ENCODE measurements at places on chromosomes 6 and 20. TPM values are rescaled to one million over a fixed set of nuclear protein-coding genes. Genes with fewer than 3 reads are reported as not detected.

DNA sequence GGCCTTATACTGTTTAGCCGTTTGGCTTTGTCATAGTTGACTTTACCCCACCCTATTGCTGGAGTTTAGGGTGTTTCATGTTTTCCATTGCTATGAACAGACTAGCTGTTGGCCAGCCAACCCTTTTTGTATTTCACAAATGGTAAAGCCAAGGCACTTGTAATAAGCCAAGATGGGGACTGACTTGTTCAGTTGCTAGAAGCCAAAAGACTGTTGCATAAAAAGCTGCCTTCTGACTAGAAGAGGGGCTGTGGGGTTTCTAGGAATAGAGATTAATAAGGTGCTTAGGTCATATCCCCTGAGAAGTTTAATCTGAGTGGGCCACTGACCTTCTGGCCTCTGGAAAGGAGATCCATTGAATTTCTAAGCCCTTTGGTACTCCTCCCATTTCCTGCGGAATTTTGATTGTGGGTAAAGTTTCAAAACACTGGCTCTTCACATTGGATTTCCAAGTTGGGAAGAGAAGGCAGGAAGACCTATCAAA is 211.1 kb downstream of the PLCB4 start:
- no peak for DNase-seq

- no peak for DNase-seq
Measured at GRCh38 chr20:37726971-37727956, 33.4 kb downstream of the CTNNBL1 start.

GRCh38 chr20:45867136-45867818 is 9.9 kb downstream of the ZSWIM3 start:
- DNase-seq: no peak

- DNase-seq: no peak
Measured at GRCh38 chr6:15349379-15349778, 103.5 kb downstream of the JARID2 start.

- DNase-seq: no peak
Measured at GRCh38 chr6:16836144-16836981, 75.1 kb upstream of the ATXN1 start.

DNA sequence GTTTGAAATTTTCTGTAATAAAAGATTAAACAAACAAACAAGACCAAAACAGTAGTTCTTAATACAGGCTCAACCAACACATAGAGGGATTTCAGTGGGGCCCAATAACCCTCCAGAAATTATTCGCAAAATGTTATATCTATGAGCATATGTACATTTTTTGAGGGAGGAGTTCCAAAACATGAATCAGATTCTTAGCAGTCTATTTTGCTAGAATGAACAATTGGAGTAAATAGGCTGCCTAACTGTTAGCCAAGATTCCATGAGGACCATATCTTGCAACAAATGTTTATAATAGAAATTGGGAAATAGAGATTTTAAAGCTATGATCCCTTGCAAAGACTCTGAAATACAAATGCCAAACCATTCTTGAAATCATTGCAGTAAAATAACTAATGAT is 186.3 kb downstream of the AKAP7 start:
- no peak for DNase-seq

DNA sequence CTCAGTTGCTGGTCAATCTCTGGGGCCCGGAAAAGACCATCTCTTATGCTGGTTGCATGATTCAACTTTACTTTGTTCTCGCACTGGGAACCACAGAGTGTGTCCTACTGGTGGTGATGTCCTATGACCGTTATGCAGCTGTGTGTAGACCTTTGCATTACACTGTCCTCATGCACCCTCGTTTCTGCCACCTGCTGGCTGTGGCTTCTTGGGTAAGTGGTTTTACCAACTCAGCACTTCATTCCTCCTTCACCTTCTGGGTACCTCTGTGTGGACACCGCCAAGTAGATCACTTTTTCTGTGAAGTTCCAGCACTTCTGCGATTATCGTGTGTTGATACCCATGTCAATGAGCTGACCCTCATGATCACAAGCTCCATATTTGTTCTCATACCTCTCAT is 4.3 kb downstream of the OR2J3 start:
- DNase-seq: no peak

DNA sequence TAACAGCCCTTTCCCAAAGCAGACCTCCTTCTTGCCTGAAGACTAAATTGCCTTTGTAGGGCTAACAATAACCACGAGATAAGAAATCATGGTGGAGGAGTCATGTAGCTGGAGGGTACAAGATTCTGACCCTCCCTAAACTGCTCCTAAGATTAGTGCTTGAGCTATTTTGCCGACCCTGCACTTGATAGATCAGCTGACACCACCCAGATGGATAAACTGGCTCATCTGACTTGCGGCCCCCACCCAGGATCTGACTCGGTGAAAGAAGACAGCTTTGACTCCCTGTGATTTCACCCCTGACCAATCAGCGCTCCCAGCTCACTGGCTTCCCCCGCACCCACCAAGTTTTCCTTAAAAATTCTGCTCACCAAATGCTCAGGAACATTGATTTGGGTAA is 57.6 kb upstream of the UNC93A start:
- DNase-seq: no peak

GRCh38 chr6:6655805-6656251 is 67.3 kb downstream of the LY86 start:
- DNase-seq: no peak

- DNase-seq: no peak
Measured at GRCh38 chr20:341682-342081, 5.2 kb upstream of the NRSN2 start.

DNA sequence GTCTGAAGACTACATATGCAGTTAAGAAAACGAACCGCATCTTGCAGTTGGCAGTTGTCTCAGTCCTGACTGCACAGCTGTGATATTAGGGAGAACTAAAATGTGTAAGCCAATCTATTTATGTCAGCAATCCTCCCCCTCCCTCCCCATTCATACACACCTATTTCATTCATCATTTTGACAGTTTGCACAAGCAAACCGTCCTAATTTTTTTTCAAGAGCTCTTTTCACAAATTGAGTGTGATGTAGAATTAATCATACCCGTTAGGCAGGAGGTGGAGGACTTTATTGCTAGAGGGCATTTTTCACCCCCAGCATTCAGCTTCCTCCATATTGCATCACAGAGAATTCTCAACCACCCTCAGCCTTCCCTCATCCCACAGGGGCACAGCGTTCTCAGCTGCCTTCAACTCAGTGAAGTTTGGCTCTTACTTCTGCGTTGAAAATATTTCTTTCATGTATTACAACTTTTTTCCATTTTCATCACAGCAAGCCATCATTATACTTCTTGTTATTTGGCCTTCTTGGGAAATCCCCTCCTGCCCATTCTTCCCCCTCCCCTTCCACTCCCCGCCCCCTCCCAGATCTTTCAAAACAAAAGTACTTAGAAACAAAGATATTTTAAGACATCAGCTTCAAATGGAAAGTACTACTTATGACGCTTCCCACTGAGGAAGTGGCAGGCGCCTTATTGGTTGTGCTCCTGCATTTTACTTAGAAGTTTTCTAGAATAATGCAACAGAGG is 37.5 kb downstream of the NOX3 start:
- DNase-seq: no peak

DNA sequence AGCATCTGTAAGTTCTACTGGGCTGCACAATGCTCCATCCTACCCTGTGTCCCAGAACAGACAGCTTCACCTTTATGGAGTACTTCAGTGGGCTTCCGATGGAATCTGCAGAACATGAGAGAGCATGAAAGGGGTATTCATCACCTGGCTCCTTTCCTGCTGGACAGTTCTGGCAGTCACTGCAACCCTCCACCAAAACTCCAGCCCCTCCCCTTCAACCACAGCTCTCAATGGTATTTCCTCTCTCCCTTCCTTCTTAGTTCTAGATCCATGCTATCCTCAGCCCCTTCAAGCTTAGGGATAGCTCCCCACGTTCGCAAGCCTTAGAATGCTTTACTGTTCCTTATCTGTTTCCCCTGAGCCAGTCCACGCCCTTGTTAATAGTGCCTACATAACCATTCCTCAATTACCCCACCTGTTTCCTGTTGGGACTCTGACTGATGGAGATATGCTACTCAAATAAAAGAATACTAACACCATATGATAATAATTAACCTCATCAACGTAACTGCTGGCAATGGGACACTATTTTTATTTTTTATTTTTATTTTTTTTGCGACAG is 26.8 kb downstream of the TRAM2 start:
- no peak for DNase-seq

GRCh38 chr20:59616306-59616705 is 12.0 kb downstream of the PHACTR3 start:
- DNase-seq: no peak

DNA sequence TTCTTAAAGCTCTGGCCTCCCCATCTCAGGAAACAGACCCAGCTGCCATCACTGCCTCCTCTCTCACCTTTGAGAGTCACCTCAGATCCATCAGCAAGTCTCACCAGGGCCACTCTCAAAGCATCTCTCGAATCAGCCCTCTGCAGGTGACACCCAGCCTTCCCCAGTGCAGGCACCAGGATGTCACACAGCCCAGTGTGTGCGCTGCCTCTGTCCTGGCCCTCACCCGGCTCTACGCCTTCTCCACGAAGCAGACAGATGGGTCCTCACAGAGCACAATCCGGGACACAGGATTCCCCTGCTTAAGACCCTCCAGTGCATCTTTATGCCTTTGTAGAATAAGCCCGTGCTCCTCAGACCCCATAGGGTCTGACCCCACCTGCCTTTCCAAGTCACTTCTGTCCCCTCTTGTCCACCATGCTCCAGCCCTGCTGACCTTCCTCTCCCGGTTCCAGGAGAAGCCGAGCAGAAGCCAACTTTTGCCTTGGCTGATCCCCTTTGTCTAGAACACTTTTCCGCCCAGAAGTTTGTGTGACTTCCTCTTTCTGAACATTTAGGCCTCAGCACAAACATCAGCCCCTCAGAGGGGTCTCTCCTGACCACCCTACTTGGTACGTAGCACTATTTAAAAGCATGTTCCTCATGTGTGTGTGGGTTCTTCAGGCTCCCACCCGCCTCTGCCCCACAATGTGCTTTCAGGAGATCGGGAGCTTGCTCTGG is 60.2 kb downstream of the PSMG4 start:
- DNase-seq: no peak

GRCh38 chr6:105318660-105319059 is 84.2 kb downstream of the PREP start:
- DNase-seq: no peak

- DNase-seq: no peak
Measured at GRCh38 chr6:6505111-6505510, 83.4 kb upstream of the LY86 start.

- DNase-seq: no peak
Measured at GRCh38 chr6:105795913-105796517, 290.1 kb upstream of the PRDM1 start.

DNA sequence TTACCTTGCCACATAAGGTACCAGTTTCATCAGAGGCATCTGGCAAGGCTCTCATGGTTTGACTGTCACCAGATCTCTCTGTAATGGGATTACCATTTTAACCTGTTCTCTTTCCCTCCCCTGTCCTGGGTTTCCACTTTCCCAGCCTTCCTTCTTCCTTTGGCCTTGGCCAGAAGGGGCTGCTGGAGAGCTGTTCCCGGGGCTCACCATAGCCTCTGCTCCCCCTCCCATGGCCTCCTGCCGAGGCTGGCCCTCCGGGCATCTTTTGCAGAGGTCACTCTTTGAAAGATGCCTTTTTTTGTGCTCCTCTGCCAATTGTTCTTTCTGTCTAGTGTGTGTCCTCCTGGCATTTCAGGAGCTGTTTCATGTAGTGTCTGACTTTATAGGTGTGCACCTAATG is 100.7 kb upstream of the SCP2D1 start:
- DNase-seq: no peak

GRCh38 chr20:23639490-23639958 is 1.8 kb upstream of the CST3 start:
- no peak for DNase-seq

- no peak for DNase-seq
Measured at GRCh38 chr6:118356054-118356453, 192.0 kb upstream of the PLN start.

DNA sequence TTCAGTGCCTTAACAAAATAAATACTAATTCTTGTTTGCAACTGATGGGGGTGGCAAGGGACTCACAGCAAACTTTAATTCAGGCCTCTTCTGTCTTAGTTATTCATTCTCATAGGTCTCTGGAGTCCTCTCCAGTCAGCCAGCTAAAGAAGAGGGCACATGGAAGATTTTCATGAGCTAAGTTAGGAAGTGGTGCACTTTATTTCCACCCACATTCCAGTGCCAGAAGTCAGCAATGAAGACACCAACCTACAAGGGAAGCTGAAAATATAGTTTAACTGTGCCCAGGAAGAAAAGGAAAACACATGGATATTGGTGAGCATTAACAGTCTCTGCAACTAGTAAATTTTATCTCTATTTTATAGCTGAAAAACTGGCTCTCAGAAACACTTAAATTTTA is 16.7 kb upstream of the IRAK1BP1 start:
- DNase-seq: no peak

DNA sequence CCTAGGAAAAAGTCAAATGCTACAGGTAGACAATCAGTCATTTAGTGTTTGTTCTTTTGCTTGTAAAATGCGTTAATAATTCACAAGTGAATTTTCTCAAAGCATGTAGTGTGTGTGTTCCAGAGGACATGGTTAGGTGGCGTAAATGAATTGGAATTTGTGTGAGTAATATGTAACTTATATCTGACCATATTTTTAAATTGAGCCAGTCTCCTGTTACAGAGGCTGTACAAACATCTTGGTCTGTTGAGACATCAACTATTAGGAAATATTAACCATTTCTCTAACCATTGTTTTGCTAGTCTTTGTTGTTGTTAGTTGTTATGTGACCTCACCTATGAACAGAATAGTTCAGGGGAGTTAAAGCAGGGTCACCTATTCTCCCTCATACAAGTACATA is 22.7 kb downstream of the MCM8 start:
- no peak for DNase-seq

- DNase-seq: no peak
Measured at GRCh38 chr20:46272389-46273047, 35.8 kb downstream of the CDH22 start.

GRCh38 chr6:14083751-14084150 is 33.8 kb upstream of the CD83 start:
- no peak for DNase-seq

DNA sequence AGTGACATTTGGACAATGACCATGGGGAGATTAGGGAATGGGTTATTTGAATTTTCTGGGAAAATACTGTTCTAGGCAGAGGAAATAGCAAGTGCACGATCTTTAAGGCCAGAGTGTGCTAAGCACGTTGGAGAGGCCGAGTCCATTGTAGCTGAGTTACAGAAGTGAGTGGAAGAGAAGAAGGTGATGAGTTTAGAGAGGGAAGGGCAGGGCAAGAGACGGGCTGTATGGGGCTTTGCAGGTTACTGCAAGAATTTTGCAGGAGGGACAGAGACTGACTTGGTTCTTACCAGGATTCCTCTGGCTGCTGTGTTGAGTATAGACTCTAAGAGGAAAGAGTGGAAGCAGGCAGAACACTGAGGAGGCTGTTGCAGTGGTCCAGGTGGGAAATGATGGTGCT is 1.1 kb upstream of the NCOA3 start:
- DNase-seq: no peak

- DNase-seq: no peak
Measured at GRCh38 chr6:107965746-107966145, 7.7 kb upstream of the SEC63 start.

The SPO11 gene
- not detected for total RNA-seq

The OPRM1 gene
- total RNA-seq: 0.98 TPM

The PSORS1C2 gene
- not detected for total RNA-seq

The LTB gene
- 5.4 TPM for total RNA-seq

The LGSN gene
- total RNA-seq: not detected

The HUS1B gene
- total RNA-seq: 0.98 TPM

The FERMT1 gene
- total RNA-seq: 9.8 TPM

The TMC2 gene
- total RNA-seq: not detected

The C6orf163 gene
- total RNA-seq: 2.0 TPM

Measured in vagina (tissue), 2 donors.